Mesendoderm (in vitro differentiated cells): ENCODE measurements at places on chromosomes 11 and 22.

DNA sequence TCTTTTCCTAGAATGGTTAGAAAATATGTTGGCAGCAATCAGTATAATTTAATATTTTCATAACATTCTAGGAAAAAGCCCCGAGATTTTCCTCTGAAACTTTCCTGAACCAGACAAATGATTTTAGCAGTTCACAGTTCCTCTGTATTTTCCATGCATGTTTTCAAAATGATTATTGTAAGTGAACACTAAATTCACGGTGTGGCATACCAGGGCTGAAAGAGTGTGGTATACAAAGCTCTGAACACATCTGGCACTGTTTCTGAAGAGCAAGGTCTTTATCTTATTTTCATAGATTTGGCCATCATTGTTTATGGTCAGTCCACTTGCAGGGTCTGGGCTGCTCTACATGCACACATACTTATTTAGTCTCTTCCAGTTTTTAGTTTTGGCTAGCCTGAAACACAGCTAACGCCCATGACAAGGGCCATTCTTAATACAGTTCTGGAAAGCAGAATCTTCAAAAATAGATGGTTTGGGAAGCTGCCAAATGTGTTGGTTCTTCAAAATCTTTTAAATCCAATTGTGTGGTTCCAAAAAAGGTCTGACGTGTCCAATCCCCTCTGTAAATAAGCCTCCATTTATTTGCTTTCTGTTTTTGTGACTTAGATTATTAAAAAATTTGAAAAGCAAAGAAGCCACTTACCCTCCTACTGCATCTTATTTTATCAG lies 7.9 kb upstream of the GAB2 start:
- no peak for DNase-seq

- DNase-seq: no peak
These were observed 651 bp upstream of the FAM83F start for GRCh38 chr22:39994041-39994565.

- peak; percentile 13 for DNase-seq
These were observed 8.2 kb downstream of the PATL1 start for GRCh38 chr11:59660621-59661020.

DNA sequence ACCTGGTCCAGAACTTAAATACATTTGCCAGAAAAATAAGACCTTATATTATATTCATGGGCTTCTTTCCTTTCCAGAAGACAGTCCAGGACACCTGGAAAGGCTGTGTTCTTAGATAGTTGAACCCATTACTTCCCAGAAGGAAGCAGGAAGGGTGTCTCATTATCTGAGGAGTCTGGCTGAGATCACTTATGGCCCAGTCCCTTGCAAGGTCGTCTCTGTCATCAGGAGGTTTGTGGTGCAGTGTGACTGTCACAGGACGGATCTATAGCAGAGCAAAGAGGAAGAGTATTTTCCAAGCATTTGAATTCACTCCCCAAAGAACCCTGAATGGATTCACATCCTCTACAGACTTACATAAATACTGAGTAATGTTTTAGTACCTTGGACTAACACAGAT lies 270.7 kb upstream of the MTNR1B start:
- no peak for DNase-seq

GRCh38 chr22:29487426-29487986 lies 7.5 kb downstream of the NEFH start:
- DNase-seq: no peak

GRCh38 chr11:26726960-26727359 lies 5.1 kb upstream of the SLC5A12 start:
- no peak for DNase-seq

- DNase-seq: no peak
These were observed 60.5 kb downstream of the IGLL1 start for GRCh38 chr22:23519442-23520157.

DNA sequence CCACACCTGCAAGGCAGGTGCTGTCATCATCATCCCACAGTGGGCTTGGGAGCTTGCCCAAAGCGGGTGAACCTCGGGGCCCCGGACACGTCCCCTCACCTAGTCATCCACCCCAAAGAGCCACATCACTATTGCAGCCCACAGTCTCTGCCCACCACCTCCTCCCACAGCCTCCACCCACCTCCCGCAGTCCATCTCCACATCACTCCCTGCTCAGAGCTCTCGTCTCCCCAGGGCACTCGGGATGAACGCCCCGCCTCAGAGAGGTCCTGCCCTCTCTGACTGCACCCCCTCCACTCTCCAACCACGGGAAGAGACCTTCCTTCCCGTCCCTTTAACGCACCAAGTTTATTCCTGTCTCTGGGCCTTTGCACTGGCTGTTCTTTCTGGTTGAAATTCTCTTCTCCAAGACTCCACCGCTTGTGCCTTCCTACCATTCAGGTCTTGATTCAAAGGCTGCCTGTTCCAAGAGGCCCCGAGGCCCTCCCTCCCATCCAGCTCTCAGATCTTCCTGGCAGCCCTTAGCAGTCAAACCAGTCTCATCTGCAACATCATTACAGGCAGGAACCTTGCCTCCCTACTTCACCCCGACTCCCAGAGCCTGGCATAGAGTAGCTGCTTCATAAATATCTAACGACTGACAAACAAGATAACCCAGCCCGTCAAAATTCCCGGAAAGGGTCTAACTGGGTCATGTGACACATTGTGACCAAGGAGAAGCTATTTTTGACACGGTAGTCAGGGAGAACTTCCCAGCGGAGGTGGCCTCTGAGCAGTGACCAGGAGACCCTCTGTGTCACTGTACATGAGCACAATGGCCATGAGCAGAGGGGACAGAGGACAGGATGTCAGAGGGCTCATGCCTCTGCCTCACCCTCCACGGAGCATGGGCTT lies 11.1 kb downstream of the KCNJ4 start:
- no peak for DNase-seq

- DNase-seq: no peak
These were observed 25.0 kb downstream of the GUCD1 start for GRCh38 chr22:24529898-24530297.

- no peak for DNase-seq
These were observed 30.9 kb downstream of the EIF3F start for GRCh38 chr11:8017894-8018483.

DNA sequence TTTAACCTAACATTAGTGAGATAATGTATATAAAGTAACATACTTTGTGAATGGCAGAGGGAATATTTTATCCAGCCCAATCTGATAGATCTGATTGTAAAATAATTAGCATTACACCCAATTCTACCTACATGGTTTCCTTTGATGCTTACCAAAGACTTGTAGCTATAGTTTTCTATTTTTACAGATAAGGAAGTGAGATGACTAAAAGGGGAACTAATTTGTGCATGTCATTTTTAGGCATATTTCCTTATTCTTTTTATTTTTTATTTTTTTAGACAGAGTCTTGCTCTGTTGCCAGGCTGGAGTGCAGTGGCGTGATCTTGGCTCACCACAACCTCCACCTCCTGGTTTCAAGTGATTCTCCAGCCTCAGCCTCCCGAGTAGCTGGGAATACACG lies 793.7 kb upstream of the LRRC4C start:
- no peak for DNase-seq

DNA sequence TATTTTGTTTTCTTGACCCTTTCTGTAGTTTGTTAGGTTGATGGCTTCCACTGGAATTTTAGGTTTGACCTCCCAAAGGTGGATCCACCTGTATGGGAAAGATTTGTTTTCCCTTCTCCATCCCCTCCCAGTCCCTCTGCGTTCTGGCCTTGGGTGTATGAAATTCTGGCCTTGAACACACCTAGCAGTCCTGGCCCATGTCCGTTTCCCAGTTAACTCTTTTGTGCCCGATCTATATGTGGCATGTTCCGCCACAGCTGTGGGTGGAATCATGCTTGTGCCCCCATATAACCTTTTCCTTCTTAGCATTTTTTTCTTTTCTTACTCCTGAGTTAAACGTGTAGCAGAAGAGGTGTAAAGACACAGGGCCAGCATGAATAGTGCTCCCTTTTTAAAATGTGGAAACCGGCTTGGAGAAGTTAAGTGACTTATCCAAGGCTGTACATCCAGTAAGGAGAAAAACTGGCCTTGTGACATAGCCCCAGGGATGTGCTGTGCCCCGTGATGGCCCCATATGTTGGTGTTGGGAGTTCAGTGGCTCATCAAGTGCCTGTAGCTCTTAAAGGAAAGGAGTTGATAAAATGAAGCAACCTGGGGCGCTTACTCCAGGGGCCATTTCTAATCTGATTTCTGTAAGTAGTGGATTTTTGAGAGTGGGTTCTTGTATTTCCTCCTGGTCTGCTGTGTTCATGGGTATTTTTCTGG lies 39.3 kb downstream of the ZNRF3 start:
- DNase-seq: no peak

GRCh38 chr11:1782831-1783724 lies 19.4 kb upstream of the CTSD start:
- DNase-seq: no peak

DNA sequence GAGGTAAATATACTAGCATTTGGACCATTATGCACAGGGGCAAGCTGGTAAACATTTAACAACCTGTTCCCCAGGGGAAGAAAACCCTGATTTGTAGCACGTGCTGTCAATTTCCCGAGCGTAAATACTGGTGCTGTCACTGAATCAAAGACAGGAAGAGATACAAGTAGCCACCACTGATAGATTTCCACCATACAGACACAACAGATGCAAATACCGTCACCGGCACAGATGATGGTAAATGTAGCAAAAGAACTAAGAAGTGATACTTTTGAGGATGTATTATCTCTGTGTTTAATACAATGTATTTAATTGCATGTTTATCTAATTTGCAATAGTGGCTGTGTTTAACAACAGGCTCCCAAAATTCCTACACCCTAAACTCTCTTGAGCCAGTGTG lies 39.6 kb downstream of the SHISAL1 start:
- no peak for DNase-seq

GRCh38 chr11:11612439-11612838 lies 9.4 kb downstream of the GALNT18 start:
- DNase-seq: no peak

GRCh38 chr22:35315855-35316745 lies 16.4 kb downstream of the TOM1 start:
- DNase-seq: no peak

DNA sequence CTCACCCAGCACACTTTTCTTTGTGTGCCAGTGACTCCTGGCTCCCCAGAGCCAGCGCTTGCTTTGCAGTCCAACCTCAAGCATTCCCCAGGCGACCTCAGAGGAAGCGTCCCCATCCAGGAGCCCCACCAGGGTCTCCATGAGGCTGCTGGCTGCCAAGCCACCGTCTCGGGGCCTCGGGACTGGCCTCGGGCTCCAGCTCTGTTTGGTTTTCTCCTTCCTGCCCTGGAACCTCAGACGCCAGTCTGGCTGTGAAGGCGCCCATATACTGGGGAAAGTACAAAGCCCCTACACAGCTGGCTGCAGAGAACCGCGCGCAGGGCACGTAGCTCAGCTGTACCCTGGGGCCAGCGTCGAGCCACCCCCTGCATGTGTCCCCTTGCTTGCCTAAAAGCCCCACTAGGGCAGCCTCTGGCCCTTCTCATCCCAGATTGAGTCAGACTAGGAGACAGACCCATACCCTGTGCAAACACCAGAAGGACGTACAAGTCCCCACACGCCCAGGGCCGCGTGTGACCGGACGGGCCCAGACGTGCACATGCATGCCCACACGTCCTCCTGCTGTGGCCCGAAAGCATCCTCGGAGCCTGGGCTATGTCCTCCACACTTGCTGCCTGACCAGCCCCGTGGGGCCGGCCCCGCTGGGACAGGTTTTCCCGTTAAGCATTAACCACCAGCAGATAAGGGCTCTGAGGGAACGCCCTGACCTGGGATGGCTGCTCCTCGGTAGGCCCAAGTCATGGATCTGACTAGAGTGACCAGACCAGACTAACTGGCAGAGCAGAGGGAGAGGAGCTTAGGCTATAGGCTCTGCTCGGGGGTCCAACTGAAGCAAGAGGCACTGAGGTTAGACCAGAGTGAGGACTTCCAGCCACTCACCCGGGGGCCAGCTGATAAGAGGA lies 4.2 kb upstream of the SYT8 start:
- no peak for DNase-seq

- DNase-seq: no peak
These were observed 23.5 kb upstream of the SUSD2 start for GRCh38 chr22:24157822-24158135.

DNA sequence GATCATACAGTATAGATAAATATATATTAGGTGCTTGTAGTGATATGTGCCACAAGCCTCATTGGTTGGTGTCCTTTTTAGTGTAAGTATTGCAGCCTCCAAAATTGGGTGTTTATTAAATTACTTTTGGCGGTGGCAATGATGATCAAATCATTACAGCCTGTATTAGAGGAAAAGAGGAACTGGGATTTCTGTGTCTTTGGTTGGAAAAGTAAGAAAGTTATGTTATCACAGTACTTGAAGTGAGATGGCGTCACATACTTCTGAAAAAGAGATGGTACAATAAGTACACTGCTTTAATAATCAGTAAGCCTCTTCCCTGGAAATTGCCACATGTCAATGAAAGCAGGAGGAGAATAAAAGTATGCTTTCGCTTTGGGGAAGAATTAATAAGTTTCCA lies 523 bp upstream of the MPZL3 start:
- DNase-seq: no peak

DNA sequence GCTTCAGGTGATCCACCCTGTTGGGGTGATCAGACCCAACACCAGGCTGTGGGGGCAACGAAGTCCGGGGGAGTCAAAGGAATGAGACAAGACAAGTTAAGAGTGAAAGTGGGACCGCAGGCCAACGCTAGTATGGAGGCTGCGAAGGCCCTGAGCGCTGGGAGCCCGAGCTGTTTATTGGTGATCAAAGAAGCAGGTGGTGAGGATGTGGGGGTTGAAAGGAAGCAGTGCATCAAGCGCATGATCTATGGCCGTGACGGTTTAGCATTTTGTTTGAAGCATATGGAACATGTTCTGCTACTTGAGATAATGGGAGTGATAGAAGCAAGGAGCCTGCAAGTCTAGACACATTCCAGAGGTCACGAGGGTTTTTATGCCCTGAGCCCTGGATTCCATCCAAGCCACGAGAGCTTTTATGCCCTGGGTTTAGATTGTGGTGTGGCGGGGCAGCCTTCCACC lies 49.5 kb downstream of the MCHR1 start:
- peak; percentile 54 for DNase-seq

DNA sequence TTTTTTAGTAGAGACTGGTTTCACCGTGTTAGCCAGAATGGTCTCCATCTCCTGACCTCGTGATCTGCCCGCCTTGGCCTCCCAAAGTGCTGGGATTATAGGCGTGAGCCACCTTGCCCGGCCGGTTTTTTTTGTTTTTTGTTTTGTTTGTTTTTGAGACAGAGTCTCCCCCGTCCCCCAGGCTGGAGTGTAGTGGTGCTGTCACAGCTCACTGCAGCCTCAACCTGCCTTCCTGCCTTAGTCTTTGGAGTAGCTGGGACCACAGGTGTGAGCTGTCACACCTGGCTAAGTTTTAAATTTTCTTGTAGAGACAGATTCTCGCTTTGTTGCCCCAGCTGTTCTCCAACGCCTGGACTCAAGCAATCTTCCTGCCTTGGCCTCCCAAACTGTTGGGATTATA lies 3.2 kb downstream of the PPIL2 start:
- DNase-seq: no peak

DNA sequence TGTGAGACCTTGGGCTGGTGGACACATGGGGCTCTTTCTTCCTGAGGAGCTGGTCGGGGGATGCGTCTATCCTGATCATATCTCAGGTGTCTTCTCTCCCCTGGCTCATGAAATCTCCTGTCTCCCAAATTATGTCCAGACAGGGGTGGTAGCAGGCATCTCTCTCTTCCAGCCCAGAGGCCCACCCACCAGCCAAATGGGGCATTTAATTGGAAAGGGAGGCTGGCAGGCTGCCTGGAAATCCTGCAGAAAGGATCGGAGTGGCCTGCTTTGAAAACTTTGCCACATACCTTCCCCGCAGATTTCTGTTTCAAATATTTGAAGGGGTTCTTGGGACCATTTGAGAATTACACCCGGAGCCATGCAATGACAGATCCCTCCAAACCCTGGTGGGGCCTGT lies 37.4 kb downstream of the SMIM38 start:
- no peak for DNase-seq
